CD4-positive, alpha-beta T cell treated with Interleukin-6 at 100 ng/mL for 8 hours (primary cell): ENCODE measurements at places on chromosomes 4 and X.

- DNase-seq = no peak
These were observed 39.0 kb downstream of the FRMD7 start for GRCh38 chrX:132088864-132089263.

- peak; percentile 15 for DNase-seq
These were observed 95.9 kb upstream of the PTPN13 start for GRCh38 chr4:86497980-86498862.

DNA sequence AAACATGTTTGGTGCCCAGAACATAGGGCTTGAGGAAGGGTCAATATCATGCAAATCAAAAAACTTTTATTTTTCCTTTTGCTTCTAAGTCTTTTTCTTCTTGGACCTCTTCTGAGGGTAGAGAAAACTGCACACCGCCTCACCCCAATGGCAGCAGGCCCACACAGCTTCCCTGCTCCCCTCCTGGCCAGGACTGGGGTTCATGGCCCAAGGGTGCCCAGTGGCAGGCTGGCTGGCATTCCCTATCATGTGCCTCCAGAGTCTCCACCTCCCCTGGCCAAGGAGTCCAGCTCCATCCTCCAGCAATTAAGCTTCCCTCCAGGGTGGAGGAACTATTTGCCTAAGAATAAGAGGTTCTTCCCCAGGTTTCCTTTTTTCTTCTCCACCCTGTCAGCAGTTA, 529.6 kb upstream of the SPANXN1 start:
- DNase-seq = no peak

GRCh38 chr4:1610791-1611500, 73.2 kb downstream of the FAM53A start:
- no peak for DNase-seq

DNA sequence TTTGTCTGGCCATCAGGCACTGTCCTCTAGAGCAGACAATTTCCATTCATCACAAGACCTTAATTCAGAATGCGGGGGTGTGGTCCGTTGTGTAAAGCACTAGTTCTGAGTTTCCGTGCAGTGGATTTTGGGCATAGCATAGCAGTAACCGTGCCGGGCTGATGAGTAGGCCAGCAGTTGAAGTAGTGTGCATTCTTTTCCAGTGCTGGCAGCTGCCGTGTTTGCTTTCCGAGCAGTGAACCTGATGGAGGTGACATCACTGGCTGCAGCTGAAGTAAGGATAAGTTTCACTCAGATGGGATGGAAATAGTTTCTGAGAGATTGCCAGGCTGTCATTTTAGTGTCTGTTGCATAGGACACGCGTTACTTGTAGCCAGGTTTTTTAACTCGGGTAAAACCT, 107.0 kb upstream of the STIM2 start:
- no peak for DNase-seq

GRCh38 chr4:152724494-152724893, 44.7 kb upstream of the TMEM154 start:
- no peak for DNase-seq

GRCh38 chr4:53068755-53069330, 206.7 kb downstream of the RASL11B start:
- no peak for DNase-seq

DNA sequence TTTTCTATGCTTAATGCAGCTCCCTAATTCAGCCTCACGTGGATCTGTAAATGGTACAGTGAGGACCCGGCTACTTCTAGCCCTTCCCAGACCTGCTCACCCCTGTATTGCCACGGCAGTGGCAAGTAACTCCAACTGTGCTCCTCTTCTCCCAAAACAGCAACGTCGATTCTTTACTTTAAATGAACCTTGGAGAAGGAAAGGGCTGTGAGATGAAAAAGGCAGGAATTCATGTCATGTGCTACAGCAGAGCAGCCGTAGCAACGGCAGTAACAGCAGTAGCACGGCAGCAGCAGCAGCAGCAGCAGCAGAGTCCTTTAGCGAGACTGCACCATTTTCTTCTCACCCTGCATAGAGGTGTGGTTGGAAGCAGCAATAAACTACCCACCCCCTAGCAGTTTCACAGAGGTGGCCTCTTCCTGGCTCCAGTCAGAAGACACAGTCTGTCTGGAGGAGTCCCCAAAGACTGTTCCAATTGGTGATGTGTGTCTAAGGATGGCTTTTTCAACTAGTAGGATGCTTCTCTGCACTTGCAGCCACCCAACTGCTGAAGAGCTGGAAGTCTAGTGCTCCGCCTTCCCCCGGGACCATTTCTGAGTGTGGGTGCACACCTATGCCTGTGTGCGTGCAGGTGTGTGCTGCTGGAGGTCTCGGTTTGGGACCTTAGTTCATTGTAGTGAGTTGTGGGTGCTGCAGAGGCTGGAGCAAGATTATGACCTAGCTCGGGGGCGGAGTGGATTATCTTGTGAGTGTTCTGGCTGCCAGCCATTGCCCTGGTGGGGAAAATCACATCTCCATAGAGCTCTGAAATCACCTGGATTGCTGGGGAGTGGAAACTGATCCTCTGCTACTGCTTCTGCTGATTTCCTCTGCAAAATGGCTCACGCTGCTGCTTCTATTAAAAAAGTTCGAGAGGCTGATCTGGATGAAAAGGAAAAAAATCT, 67.2 kb downstream of the ANK2 start:
- no peak for DNase-seq

DNA sequence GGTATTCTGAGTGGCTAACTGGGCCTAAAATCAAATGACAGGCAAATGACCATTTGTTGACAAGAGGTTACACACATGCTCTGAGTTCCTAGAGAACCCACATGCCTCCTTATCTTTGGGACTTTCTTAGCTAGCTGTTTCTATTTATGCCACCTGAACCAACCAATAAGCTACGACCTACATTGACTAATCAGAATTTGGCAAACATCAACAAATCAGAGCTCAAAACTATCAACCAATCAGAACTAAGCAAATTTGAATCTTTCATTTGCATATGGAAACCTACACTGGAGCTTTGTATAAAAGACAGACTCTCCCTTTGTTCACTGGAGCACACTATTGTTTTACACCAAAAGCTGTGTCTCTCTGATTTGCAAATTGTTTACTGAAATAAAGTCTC, 192.0 kb downstream of the CXXC4 start:
- no peak for DNase-seq

- no peak for DNase-seq
These were observed 32.0 kb upstream of the STS start for GRCh38 chrX:7115557-7115956.

DNA sequence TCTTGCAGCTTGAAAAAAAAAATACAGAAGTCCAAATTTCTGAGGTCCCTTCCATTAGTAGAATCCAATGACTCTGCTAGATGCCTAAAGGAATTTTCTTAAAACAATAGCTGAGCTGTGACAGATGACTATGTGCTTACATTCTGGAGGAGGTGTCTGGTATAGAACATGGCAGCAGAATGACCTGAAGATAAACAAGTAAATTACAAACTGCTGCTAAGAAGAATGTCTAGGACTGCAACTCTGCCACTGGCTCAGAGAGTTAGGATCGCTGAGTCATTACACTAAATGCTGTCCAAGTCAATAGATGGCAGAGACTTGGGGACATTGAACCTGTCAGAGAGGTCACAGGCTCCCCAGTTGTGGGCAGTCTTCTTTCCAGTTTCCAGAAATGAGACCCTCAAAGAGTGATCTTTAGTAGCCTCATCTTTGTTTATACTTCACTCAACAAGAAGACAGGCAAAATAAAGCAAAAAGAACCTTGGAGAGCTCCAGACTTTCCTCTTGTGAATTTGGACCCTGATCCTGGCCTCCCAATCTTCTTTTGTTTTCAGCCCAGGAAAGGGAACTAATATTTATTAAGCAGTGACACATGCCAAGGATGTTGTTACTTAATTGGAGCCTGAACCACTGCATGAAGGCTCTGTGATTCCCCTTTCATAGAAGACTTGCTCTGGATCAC, 56.4 kb upstream of the SCML1 start:
- DNase-seq = no peak

- no peak for DNase-seq
These were observed 43.1 kb upstream of the MXD4 start for GRCh38 chr4:2304877-2305561.

GRCh38 chr4:5124876-5125275, 73.6 kb downstream of the STK32B start:
- no peak for DNase-seq

- no peak for DNase-seq
These were observed 94.2 kb downstream of the CXCL13 start for GRCh38 chr4:77699731-77700210.

DNA sequence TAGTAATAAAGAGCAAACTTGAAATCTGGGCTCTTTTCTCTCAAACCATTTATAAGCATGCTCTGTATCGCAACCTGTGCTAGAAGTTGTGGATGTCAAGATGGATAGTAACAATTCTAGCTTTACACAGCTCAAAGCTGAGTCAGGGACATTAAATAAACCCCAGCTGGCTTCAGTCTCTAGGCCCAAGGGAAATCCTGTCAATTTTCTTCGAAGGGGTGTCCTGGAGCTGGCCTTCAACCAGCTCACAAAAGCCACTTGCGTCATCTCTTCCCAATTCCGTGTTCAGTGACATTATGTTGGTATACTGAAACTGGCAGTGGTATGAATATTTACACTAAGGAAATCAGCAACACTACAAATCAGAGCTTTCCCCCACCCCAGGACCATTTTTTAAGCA, 89.8 kb upstream of the PRKG2 start:
- DNase-seq = no peak

- no peak for DNase-seq
These were observed 117.6 kb downstream of the PALLD start for GRCh38 chr4:168614281-168615057.

GRCh38 chrX:120485638-120486520, 16.8 kb upstream of the LAMP2 start:
- peak; percentile 43 for DNase-seq

- no peak for DNase-seq
These were observed 91.4 kb upstream of the TTC29 start for GRCh38 chr4:147037069-147037468.

GRCh38 chrX:13223868-13224567, 95.8 kb downstream of the ATXN3L start:
- DNase-seq = no peak

DNA sequence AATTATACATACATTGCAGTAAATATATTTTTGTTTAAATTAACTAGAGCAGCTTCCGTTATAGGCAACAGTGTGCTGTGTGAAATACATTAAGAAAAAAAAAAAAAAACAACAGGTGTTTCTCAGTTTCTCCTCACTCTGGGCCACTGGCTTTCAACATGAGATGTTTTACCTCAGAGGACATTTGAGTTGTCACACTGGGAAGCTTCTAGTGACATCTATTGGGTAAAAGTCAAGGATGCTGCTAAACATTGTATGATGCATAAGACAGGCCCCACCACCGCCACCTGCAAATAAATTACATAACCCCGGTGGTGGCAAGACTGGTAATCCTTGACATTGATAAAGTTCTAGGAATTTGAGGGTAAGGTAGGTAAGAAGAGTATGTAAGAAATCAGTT, 1512.2 kb downstream of the C4orf33 start:
- DNase-seq = no peak

- no peak for DNase-seq
These were observed 174.2 kb upstream of the JADE1 start for GRCh38 chr4:128635141-128635954.

GRCh38 chr4:168878623-168879022, 131.4 kb downstream of the CBR4 start:
- no peak for DNase-seq

DNA sequence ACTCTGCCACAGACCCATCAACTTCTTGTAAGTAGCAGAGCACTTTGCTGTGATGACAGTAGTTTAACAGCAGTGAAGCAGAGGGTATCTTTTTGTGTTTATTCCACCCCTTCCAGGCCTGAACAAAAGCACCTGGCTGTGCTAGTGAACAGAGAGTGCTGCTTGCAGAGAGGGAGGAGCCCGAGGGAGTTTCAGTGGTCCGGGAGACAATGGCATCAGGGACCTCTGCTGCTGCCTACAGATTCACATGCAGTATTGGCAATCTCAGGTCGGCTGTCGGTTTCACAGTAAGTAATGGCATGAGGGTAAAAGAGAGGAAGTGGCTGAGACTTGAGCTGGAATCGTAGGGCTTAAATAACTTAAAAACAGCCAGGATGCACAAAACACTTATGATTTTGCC, 755.8 kb downstream of the RPA4 start:
- no peak for DNase-seq

- no peak for DNase-seq
These were observed 29.9 kb downstream of the FGFRL1 start for GRCh38 chr4:1041147-1041935.

- DNase-seq = no peak
These were observed 954.3 kb downstream of the PCDH7 start for GRCh38 chr4:31674313-31674947.
